ENCODE measurements at places on chromosomes 11 and 22.

DNA sequence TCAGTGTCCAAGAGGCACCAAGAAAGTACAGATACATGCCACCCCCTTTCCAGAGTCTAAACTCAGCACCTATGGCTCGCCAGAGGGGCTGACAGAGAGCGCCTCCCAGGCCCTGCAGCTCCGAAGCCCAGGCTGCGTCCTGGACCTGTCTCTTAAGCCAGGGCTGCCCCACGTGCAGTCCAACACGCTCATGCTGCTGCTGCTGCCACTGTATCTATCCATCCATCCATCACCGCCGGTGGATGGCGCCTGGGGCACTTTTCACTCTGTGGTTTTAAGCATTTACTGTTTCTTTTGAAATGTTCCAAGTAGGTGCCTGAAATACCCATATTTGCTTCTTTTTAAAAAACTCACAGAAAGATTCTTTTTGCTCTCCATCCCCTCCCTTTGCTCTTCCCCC is 41.8 kb downstream of the MACROD1 start:
- H3K4me1 ChIP-seq, result no peaks in the 10 kb centered on the region
- DNase-seq, result no peak
- no peak overlapping the region for H3K27ac ChIP-seq
- H3K27me3 ChIP-seq, result no peaks in the 10 kb centered on the region
- no peaks in the 10 kb centered on the region for H3K36me3 ChIP-seq

DNA sequence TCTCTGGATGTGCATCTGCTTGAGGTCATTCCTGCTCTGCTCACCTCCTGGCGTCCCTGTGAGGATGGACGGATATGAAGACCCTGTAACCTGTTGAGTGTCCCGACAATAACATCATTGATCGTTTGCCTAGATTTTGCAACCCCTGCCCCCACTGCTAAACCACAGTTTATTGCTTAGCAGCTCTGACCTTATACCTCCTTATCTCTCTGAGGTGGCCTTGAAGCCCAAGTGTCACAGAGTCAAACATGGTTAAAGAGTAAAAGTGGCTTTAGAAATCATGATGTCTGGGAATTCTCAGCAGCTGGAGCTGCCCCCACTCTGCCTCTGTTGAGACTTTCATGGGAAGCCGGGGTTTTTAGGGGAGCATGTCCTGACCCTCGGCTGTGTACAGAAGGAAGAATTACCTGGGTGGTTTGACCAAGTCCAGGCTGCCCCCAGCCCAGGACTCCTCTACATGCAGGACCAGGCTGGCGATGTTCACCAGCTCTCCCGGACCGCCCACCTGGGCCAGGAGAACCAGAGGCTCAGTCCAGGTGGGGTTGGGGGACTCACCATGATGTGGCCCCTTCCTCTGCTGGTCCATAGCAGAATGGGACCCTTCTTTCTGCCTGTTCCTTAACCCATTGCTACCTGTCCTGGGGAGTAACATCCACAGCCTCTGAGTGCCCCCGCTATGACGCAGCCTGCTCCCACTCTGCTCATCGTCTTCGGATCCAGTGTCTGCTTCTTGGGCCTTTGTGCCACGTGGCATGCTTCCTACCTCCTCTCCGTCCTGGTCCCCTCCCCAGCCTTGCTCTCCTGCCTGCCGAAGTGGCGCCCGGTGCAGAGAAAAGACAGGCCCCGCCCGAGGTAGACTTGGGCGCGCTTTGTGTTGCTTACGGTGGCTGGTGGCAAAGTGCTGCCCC is 33.4 kb upstream of the FTH1 start:
- H3K27ac ChIP-seq, result no peak overlapping the region
- peaks cover 7% of the 10 kb centered on the region for H3K36me3 ChIP-seq
- H3K4me1 ChIP-seq, result no peaks in the 10 kb centered on the region
- DNase-seq, result no peak
- H3K4me3 ChIP-seq, result no peak overlapping the region

GRCh38 chr11:93249459-93250220 is 51.8 kb upstream of the SLC36A4 start:
- H3K36me3 ChIP-seq, result no peaks in the 10 kb centered on the region
- peaks cover 10% of the 10 kb centered on the region for H3K27me3 ChIP-seq
- no peak for DNase-seq

DNA sequence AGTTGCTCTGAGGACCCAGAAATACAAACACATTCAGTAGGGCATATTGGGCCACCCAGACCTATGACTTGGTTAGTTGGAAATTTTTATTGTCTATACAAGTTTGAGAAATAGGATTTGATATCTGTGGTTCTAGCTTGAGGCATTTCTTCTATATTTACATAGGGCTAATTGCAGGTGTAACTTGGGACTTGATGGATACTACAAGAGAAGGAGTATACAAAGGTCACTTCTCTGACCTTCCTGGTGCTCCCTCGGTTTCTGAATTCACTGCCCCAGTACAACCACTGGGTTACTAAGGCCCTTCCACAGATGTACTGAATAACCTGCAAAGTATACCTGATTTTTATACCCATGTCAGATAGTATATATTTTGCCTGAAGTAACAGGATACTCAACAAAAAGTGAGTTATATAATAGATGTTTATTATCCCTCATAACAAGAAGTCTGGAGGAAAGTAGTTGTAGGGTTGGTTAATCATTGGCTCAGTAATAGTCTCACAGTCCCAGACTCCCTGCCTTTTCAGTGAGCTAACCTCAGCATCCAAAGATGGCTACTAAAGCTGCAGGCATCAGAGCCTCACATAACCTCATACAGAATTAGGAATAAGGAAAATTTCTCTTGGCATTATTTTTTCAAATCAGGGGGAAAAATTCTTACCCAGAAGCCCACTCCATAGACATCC is 8.8 kb upstream of the PGR start:
- no peak for DNase-seq
- H3K4me3 ChIP-seq, result no peak overlapping the region
- H3K27ac ChIP-seq, result no peak overlapping the region
- H3K27me3 ChIP-seq, result no peaks in the 10 kb centered on the region
- no peaks in the 10 kb centered on the region for H3K36me3 ChIP-seq

DNA sequence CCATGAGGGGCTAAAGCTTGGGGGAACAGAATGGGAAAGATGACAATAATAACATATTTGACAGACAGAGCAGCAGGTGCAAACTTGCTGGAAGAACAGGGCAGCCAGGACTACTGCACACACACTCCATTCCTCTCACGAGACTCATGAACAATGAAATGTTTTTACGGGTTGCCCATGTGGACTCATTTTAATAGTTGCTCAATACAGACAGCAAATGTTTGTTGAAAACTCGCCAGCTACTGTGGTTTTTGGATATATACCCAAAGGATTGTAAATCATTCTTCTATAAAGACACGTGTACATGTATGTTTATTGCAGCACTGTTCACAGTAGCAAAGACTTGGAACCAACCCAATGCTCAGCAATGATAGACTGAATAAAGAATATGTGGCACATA is 10.3 kb downstream of the SYT13 start:
- peaks cover 17% of the 10 kb centered on the region for H3K27me3 ChIP-seq
- no peaks in the 10 kb centered on the region for H3K4me1 ChIP-seq
- no peak for DNase-seq

- H3K27me3 ChIP-seq, result no peaks in the 10 kb centered on the region
- peaks cover 30% of the 10 kb centered on the region for H3K4me1 ChIP-seq
- no peak for DNase-seq
- no peak overlapping the region for H3K4me3 ChIP-seq
Measured at GRCh38 chr11:61102667-61103571, 630 bp downstream of the CD5 start.

DNA sequence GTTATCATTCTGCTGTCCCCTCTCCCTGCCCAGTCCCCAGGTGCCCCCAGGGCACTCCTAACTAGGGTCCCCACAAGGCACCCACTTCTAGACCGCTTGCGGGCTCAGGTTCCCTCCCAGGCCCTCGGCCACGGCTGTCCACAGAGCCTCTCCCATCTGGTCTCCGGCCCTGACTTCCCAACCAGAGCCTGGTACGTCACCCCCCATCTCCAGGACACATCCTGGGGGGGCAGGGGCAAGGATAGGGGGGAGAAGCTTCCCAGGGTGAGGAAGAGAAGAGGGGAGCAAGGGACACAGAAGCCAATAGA is 457 bp downstream of the SSTR3 start:
- DNase-seq, result no peak
- no peaks in the 10 kb centered on the region for H3K27me3 ChIP-seq
- H3K36me3 ChIP-seq, result no peaks in the 10 kb centered on the region
- no peak overlapping the region for H3K4me3 ChIP-seq

- H3K36me3 ChIP-seq, result no peaks in the 10 kb centered on the region
- H3K4me3 ChIP-seq, result no peak overlapping the region
- no peaks in the 10 kb centered on the region for H3K4me1 ChIP-seq
- no peak overlapping the region for H3K27ac ChIP-seq
- no peaks in the 10 kb centered on the region for H3K27me3 ChIP-seq
- DNase-seq, result no peak
Measured at GRCh38 chr11:80129396-80129795, 688.6 kb upstream of the TENM4 start.

GRCh38 chr11:78045851-78046485 is 17.7 kb upstream of the THRSP start:
- peak overlapping the region; percentile 63 for H3K4me3 ChIP-seq
- peak; percentile 61 for DNase-seq
- H3K27me3 ChIP-seq, result no peaks in the 10 kb centered on the region
- H3K36me3 ChIP-seq, result no peaks in the 10 kb centered on the region
- H3K27ac ChIP-seq, result no peak overlapping the region
- peaks cover 14% of the 10 kb centered on the region for H3K4me1 ChIP-seq

- no peak overlapping the region for H3K27ac ChIP-seq
- no peak overlapping the region for H3K4me3 ChIP-seq
- no peaks in the 10 kb centered on the region for H3K36me3 ChIP-seq
- H3K4me1 ChIP-seq, result no peaks in the 10 kb centered on the region
Measured at GRCh38 chr11:133842730-133843129, 2.6 kb downstream of the SPATA19 start.

DNA sequence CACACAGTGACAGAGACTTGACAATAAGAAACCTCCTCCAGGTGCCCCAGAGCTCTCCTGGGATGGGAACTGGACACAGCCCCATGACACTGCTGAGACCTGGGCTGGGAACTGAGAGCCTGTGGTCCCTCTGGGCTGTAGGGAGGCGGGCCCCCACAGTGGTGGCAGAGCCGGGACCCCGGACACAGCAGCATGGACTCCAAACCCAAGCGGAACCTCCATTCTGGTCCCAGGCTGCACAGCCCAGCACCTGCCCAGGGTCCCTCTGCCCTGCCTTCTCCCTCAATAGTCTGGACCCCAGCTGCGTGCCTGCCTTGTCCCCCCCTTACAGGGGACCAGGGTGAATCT is 8.4 kb upstream of the APOBEC3H start:
- H3K36me3 ChIP-seq, result peaks cover 16% of the 10 kb centered on the region
- no peaks in the 10 kb centered on the region for H3K27me3 ChIP-seq
- peak overlapping the region; percentile 97 for H3K27ac ChIP-seq
- H3K4me1 ChIP-seq, result peaks cover 62% of the 10 kb centered on the region

- H3K27ac ChIP-seq, result no peak overlapping the region
- DNase-seq, result no peak
- H3K27me3 ChIP-seq, result no peaks in the 10 kb centered on the region
- H3K4me1 ChIP-seq, result no peaks in the 10 kb centered on the region
- H3K4me3 ChIP-seq, result no peak overlapping the region
- no peaks in the 10 kb centered on the region for H3K36me3 ChIP-seq
Measured at GRCh38 chr11:127376301-127376700, 375.7 kb upstream of the KIRREL3 start.

DNA sequence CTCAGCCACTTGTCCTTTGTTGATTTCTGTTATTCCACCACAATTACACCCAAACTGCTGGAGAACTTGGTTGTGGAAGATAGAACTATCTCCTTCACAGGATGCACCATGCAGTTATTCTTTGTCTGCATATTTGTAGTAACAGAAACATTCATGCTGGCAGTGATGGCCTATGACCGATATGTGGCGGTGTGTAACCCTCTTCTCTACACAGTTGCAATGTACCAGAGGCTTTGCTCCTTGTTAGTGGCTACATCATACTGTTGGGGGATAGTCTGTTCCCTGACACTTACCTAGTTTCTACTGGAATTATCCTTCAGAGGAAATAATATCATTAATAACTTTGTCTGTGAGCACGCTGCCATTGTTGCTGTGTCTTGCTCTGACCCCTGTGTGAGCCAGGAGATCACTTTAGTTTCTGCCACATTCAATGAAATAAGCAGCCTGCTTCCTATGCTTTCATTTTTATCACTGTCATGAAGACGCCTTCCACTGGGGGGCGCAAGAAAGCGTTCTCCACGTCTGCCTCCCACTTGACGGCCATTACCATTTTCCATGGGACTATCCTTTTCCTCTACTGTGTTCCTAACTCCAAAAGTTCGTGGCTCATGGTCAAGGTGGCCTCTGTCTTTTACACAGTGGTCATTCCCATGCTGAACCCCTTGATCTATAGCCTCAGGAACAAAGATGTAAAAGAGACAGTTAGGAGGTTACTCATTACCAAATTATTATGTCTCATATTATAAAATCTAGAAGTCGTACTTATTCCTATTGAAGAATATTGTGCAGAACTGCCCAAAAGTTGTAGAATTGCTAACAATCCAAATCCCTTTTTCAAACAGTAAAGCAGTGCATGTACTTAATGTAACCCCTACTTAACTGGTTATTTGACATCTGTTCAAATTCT is 53.2 kb downstream of the OR4C6 start:
- H3K36me3 ChIP-seq, result no peaks in the 10 kb centered on the region
- H3K27me3 ChIP-seq, result no peaks in the 10 kb centered on the region
- no peak overlapping the region for H3K27ac ChIP-seq
- H3K4me1 ChIP-seq, result no peaks in the 10 kb centered on the region

DNA sequence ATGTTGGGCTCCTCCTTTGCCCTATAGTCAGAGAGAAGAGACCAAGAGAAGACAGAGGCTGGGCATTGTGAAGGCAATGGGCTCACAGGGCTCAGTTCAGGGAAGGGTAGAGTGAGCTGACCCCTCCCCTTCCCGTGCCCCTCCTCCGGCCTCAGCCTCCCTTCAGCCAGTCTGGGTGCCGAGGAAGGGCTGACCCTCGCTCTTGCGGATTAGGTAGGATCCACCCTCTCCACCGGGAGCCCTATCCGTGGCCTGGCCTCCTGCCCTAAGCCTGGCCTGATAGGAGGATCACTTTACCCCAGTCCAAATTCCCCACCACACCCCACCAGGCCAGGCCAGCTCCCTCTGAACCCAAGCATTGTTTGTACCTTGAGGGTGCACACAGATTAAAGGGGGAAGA is 1.8 kb upstream of the PPP1R14B start:
- H3K27me3 ChIP-seq, result no peaks in the 10 kb centered on the region
- H3K27ac ChIP-seq, result no peak overlapping the region
- peaks cover 6% of the 10 kb centered on the region for H3K36me3 ChIP-seq
- DNase-seq, result no peak
- peaks cover 27% of the 10 kb centered on the region for H3K4me1 ChIP-seq

GRCh38 chr11:5499671-5500070 is 10.1 kb downstream of the UBQLN3 start:
- H3K4me3 ChIP-seq, result no peak overlapping the region
- no peak overlapping the region for H3K27ac ChIP-seq
- H3K4me1 ChIP-seq, result no peaks in the 10 kb centered on the region

GRCh38 chr22:28768701-28769393 is 3.6 kb upstream of the CCDC117 start:
- peaks cover 6% of the 10 kb centered on the region for H3K36me3 ChIP-seq

DNA sequence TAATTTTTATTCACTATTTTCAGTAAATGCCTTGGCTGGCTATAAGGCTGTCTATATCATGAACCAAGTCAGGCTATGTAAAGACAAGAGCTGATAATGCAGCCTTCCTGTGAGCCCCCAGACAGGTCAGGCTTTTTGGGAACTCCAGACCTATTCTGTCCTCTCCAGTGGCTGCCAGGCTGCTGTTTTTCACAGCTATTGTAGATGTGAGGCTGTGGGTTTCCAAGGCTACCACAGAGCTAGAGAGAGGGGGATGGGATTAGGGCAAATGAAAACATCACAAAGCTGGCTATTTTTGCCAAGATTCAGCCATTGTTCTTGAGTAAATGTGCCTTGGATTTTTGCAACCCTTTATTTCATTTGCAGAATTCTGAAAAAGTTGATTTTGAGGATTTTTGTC is 55.7 kb upstream of the SORL1-AS1 start:
- no peak overlapping the region for H3K27ac ChIP-seq
- H3K4me3 ChIP-seq, result no peak overlapping the region
- H3K4me1 ChIP-seq, result peaks cover 11% of the 10 kb centered on the region
